LoVo (cell line): ENCODE measurements at places on chromosomes 7 and 10.

- DNase-seq: no peak
Measured at GRCh38 chr10:52066383-52066782, 247.7 kb upstream of the DKK1 start.

GRCh38 chr10:61067671-61068336 is 123.8 kb upstream of the RHOBTB1 start:
- DNase-seq: no peak

GRCh38 chr7:35721288-35721687 is 26.4 kb upstream of the HERPUD2 start:
- DNase-seq: no peak

- no peak for DNase-seq
Measured at GRCh38 chr7:123096434-123096833, 100.9 kb upstream of the TAS2R16 start.

- DNase-seq: peak; percentile 22
Measured at GRCh38 chr10:52635651-52636050, 136.9 kb downstream of the MBL2 start.

DNA sequence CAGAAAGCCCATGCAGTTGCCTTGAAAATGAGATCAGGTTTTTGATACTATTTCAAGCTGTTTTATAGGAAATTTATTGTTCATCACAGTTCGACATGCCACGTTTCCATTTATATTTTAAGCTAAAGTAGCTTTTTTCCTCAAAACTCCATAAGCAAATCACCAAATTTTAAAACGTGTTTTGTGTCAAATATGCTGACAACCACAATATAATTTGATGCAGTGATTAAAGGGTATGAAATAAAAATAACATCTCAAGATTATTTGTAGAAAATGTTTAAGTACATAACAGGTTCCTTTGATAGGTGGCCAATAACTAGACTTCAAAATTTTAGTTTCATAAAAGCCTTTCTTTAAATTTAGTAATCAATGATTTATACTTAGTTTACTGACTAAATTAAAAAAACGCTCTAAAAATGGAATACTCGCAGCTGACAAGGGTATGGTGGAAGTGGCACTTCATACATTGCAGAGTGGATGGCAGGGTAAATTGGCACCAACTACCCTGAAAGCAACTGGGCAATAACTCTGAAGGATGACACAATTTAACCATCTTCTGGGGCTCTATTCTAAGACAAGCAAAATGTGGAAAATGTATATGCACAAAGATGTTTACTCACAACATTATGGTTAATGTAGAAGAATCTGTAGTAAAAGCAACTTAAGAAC is 481.6 kb downstream of the TNS3 start:
- no peak for DNase-seq

DNA sequence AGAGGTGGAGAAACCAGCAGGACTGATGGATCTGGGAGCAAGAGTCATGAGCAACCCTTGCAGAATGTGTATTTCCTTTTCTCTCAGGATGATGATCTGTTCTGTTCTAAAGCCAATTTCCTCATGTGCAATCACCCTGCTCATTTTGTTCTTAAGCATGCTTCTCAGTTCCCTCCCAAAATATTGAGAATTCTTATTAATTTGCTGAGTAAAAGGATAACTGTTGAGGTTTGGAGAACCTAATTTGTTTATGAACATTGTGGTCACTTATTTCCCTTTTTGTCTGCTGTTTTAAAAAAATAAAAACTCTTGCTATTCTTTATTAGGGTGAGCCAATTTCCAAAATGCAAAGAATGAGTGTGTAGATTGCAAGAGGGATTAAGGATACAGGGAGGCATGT is 106.8 kb downstream of the APBB1IP start:
- DNase-seq: no peak
